Dorsolateral prefrontal cortex (tissue), 122 donors: ENCODE measurements at places on chromosomes 4 and X.
A peak's percentile ranks its signal among the peaks of the same experiment; 100 is the strongest.

DNA sequence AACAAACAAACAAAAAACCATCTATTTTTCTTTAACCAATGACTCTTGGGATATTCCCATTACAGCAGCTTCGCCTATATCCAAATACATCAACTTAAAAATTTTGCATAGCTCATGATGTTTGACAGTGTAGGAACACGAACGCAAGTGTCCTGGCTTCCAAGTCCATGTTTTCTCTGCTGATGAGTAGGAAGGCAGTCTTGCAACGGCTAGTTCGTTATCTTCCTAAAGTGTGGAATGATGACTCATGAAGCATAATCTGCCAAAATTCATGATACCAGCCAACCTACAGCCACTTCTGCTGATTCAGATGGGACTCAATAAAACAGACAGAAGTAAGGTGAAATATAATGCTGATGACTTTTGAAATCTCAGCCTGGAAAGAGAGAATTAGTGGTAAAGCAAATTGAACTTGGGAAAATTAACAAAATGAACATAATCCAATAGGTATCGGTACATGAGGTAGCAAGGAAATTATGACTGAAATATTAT is 6.4 kb upstream of the SEPTIN11 start:
- no peak for DNase-seq

DNA sequence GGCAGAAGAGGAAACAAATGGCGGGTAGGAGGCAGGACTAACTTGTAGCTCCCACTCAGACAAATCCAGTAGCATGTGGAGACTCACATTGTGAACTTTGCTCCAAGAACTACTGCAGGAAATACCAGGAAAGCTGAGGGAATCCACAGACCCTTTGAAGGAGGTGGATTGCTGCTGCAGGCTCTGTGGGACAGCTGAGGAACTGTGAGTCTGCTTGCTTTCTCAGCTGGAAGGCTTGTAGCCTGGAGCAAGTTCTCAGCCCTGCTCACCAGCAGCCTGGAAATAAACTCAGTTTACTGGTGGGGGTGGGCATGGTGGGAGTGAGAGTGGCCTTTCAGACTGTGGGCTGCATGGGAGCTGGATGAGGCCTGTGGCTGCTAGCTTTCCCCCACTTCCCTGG is 16.0 kb downstream of the RTL3 start:
- no peak for DNase-seq

DNA sequence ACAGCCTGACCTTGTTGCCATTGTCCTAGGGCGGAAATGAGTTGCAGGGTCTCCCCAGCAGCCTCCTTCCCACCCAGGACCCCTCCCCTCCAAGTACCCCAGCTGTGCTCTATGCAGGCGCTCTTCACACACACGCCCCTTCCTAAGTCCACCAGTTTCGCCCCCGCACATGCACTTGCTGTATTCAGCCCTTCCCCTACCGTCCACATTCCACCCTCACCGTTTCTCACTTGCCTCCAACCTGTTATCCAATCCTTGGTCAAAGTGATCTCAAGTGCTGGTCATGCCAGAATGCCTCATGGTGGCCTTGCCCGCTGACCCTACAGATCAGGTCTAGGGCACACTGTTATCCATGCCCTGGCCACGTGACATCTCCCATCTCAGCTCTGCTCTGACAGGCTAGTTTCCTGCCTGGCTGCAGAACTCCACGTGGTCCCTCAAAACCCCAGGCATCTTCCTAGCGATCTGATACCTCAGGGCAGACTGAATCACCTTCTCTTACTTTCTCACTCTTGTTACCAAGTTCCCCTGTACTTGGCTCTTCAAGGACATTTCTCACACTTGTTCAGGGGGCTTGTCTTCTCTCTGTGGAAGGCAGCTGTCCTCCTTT is 39.7 kb downstream of the NSG1 start:
- DNase-seq, result no peak

- no peak for DNase-seq
Observed at GRCh38 chr4:122689972-122690371, 42.5 kb upstream of the BBS12 start.

GRCh38 chr4:107363125-107363524 is 327.0 kb upstream of the DKK2 start:
- no peak for DNase-seq

DNA sequence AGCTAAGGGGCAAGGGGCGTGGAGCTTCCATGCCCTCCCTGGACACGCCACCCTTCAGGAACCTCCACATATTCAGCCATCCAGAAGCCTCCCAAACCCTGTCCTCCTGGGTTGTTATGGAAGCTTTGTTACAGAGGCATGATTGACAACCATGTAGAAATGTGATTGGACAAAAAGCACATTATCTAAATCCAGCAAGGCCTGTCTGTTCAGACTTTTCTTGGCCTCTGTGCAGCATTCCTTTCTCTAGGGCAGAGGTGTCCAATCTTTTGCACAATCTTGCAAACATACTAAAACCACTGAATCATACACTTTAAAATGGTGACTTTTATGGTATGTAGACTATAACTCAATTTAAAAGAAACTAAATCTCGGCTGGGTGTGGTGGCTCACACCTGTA is 12.7 kb downstream of the STEEP1 start:
- DNase-seq, result no peak

DNA sequence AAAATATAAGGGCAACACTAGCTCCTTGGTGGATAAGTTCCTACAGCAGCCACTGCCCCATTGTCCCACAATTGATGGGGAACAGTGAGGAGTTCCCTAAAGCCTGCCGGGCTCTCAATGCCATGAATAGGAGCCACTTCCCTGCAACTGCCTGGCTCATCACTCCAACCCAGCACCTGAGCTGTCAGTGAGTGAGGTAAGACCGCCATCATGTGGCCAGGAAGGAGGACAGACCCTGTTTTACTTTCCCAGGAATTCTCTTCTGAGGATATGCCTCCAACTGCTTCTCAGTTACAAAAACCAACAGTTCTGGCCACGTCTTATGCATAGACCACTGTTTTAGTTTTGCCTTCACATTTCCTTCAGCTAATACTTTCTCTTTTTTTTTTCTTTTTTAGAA is 45.5 kb downstream of the SRPX start:
- no peak for DNase-seq

- no peak for DNase-seq
Observed at GRCh38 chr4:53916431-53916889, 147.9 kb downstream of the CHIC2 start.

DNA sequence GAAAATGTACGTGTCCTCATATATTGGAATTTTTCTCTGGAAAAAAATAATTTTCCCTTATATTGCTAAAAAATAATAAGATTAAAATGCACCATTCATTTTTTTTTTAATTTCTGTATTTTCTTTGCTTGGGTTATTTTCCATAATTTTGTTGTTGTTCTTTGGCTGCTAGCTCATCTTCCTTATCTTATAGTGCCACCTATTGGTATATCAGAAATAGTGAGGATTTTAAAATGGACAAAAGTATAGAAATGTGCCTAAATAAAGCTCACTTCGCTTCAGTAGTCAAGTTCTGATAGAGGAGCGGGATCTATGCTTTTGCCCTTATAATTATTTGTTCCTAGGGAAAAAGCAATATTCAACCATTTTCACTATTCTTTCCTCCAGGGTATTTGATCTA is 134.8 kb downstream of the NAP1L3 start:
- DNase-seq, result no peak

- DNase-seq, result no peak
Observed at GRCh38 chr4:142818476-142818875, 27.6 kb downstream of the INPP4B start.

- DNase-seq, result no peak
Observed at GRCh38 chr4:73776321-73776729, 36.0 kb downstream of the CXCL8 start.

DNA sequence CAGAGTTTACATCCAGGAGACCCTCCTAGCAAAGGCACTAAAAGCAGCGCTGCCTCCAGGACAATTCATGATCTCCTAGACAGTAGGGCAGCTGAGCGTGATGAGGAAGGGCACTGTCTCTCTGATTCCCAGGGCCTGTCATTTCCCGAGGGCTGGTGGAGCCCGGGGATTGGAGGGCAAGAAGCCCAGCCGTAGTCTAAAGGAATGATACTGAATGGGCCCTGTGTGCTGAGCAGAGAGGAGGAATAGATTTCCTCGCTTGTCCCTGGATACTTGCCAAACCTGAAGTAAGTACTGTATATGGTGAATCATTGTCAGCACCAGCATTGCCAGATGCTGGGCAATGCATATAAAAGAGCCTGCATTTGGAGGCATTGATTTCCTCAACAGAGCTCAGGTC is 88.0 kb upstream of the SLITRK2 start:
- peak; percentile 43 for DNase-seq

- DNase-seq, result no peak
Observed at GRCh38 chrX:12469296-12469695, 321.9 kb upstream of the PRPS2 start.

- no peak for DNase-seq
Observed at GRCh38 chr4:76569225-76569624, 134.2 kb downstream of the SHROOM3 start.

DNA sequence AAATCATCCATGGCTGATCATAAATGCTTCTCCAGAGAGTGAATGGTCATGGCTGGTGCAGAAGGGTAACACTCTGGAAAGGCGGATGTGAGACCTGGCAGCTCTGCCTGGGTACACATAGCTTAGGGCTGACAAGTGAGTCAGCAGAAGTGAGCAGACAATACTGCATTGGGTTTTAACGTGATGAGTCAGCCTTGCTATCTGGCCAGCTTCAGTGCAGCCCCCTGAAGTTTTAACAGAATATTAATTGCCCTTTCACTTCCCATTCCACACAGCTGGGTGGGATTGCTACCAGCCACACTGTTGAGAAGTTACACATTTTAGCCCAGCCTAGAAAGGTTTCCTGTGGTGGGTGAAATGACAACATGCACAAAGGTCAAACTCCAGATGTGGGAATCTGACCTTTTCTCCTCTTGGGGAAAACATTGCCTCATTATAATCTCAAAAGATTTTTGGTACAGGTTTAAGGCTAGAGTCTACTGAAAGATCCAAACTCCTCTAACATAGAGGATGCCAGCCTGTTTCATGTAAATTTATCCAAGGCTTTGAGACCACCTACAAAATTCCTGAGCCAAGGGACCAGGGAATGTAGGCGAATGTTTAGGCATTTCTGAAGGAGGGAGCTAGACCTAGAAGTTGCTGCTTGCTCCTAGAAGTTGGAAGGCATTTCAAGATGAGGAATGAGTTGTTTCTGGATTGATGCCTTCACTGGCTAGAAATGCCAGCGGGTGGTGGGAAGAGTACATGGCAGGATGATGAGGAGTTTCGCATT is 230.3 kb upstream of the PGRMC2 start:
- DNase-seq, result no peak

DNA sequence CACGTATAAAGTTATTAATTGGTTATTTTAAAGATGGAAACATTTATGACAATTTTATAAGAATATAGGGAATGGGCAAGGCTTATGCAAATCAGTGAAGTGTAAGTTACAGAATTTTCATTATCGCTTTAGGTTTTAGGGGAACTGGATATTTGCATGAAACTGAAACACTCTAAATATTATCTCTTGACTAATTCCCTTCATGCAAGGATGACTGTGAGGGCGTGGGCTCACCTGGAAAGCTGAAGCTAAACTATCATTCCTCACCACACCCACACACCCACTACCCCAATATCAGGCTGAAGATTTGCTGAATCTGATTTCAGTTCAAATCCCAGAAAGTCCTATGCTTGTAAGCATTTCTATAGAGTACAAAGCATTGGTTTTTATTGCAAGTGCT is 81.7 kb upstream of the ARHGAP24 start:
- no peak for DNase-seq

GRCh38 chr4:123386609-123387008 is 10.0 kb upstream of the SPRY1 start:
- DNase-seq, result no peak

GRCh38 chr4:111537871-111538270 is 607.4 kb upstream of the FAM241A start:
- no peak for DNase-seq

DNA sequence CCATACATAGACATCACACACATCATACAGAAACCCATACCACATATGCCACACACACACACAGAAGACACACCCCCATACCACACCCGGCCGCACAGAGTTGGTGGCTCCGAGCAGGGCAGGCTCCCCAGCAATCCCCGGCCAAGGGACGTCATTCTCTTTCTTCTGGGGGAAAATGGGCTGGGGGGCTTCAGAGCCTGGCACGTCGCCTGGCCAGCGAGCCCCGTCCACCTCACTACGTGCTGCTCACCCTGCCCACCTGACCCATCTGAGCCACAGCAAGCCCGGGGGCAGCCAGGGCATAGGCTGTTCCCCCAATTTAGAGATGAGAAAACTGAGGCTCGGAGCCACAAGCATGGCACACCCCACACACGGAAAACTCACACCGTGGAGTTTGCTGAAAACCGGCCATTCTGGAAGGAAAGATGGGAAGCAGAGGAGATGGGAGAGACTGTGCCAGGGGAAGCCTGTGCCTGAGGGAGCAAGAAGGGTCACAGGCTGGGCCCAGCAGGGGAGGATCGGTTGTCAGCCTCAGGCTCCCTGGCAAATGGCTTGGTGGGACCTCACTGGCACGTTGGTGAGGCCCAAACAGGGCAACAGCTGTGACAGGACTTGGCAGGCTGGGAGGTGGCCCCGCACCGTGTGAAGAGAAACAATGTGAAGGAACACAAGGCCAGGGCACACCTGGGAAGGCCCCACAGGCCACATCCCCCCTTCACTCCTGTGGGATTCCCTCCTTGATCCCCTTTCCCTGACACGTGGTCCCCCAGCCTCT is 73.2 kb downstream of the JAKMIP1 start:
- no peak for DNase-seq

- no peak for DNase-seq
Observed at GRCh38 chr4:125140966-125141495, 173.7 kb upstream of the FAT4 start.

DNA sequence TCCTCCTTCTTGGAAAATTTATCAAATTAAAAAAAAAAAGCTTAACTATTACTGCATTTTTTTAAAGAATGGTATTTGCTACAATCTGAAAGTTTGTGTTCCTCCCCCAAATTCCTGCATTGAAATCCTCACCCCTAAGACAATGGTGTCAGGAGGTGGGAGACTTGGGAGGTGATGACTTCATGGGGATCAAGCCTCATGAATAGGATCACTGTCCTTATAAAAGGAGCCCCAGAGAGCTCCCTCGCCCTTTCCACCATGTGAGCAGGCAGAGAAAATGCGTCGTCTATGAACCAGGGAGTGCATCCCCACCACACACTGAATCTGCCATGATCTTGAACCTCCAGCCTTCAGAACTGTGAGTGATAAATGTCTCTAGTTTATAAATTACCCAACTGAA is 38.0 kb downstream of the DHRSX start:
- DNase-seq, result no peak

- DNase-seq, result no peak
Observed at GRCh38 chr4:107519053-107519452, 201.0 kb downstream of the PAPSS1 start.

GRCh38 chr4:157775971-157776370 is 396.9 kb downstream of the GASK1B start:
- no peak for DNase-seq

DNA sequence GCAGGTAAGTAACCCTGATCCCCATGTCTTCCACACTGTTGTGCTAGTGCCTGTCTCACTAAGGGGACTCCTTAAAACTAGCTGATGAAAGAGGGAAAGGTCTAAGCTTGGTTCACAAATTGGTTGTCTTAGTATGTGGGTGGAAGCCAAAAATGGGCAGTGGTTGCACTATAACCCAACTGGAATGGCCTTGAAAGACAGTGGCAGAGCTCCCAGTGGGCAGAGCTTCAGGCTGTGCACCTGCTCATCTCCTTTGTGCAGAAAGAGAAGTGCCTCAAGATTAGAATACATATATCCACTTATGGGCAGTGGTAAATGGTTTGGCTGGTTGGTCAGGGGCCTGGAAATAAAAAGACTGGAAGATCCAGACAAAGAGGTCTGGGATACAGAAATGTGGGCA is 7.2 kb downstream of the SYN1 start:
- no peak for DNase-seq

- DNase-seq, result no peak
Observed at GRCh38 chrX:828411-828959, 197.9 kb downstream of the SHOX start.
